Naive thymus-derived CD8-positive, alpha-beta T cell (primary cell): ENCODE measurements at places on chromosomes 13 and 19.

DNA sequence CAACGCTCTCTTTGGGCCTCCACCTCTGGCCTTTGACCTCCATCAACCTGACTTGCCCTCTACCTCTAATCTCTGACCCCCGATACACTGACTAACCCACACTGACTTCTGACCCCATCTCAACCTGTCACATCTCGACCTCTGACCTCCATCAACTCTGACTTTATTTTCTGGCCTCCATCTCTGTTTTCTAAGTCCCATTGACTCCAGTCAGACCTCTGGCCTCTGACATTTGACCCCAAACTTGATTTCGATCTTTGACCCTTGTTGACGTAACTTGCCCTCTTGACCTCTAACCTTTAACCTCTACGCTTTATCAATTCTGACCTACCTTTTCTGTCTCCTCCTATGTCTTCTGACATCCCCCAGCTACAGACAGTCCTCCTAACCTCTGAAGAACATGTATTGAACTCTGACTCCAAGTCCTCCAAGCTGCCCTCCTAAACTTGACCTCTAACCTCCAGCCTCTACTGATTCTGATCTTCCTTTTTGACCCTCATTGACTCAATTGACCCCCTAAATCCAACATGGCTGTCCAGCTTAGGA lies 780 bp downstream of the ACP4 start:
- H3K27ac ChIP-seq: peak overlapping the region; percentile 33
- H3K27me3 ChIP-seq: no peaks in the 10 kb centered on the region

GRCh38 chr19:56348289-56348877 lies 33.7 kb upstream of the ZSCAN5A start:
- no peak overlapping the region for H3K27ac ChIP-seq
- no peaks in the 10 kb centered on the region for H3K4me1 ChIP-seq
- no peak for DNase-seq
- H3K4me3 ChIP-seq: no peak overlapping the region
- H3K27me3 ChIP-seq: no peaks in the 10 kb centered on the region
- H3K36me3 ChIP-seq: peaks cover under 1% of the 10 kb centered on the region

GRCh38 chr13:114161644-114162532 lies 17.2 kb upstream of the CFAP97D2 start:
- no peak for DNase-seq
- H3K4me3 ChIP-seq: peak overlapping the region; percentile 61
- H3K27ac ChIP-seq: peak overlapping the region; percentile 96
- peaks cover 80% of the 10 kb centered on the region for H3K4me1 ChIP-seq

GRCh38 chr13:52195401-52195837 lies 36.0 kb upstream of the NEK3 start:
- H3K36me3 ChIP-seq: peaks cover under 1% of the 10 kb centered on the region
- H3K27me3 ChIP-seq: no peaks in the 10 kb centered on the region
- peak; percentile 61 for DNase-seq
- H3K27ac ChIP-seq: peak overlapping the region; percentile 99

DNA sequence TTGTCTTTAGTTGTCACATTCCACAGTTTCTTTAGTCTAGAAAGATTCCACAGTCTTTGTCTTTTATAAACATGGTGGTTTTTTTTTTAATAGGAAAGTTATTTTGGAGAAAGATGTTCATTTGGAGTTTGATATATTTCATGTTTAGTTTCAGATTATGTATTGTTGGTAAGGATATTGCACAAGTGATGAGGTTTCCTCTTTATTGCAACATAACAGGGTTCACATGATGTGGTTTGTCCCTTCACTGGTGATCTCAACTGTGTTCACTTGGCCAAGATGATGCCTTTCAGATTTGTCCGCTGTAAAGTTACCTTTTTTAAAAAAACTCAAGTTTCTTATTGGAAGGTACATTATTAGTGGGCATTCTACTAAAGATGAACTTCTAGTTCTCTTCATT lies 3.2 kb downstream of the ZNF230 start:
- no peak overlapping the region for H3K27ac ChIP-seq
- H3K27me3 ChIP-seq: no peaks in the 10 kb centered on the region
- H3K36me3 ChIP-seq: peaks cover 59% of the 10 kb centered on the region
- DNase-seq: no peak

GRCh38 chr13:78786459-78786858 lies 127.5 kb upstream of the OBI1 start:
- no peak overlapping the region for H3K4me3 ChIP-seq
- H3K27me3 ChIP-seq: peaks cover 6% of the 10 kb centered on the region
- H3K27ac ChIP-seq: no peak overlapping the region
- H3K36me3 ChIP-seq: no peaks in the 10 kb centered on the region
- no peaks in the 10 kb centered on the region for H3K4me1 ChIP-seq

GRCh38 chr13:71214821-71215220 lies 652.2 kb downstream of the DACH1 start:
- no peak overlapping the region for H3K27ac ChIP-seq
- H3K4me3 ChIP-seq: no peak overlapping the region
- no peak for DNase-seq
- H3K27me3 ChIP-seq: no peaks in the 10 kb centered on the region
- H3K36me3 ChIP-seq: no peaks in the 10 kb centered on the region

DNA sequence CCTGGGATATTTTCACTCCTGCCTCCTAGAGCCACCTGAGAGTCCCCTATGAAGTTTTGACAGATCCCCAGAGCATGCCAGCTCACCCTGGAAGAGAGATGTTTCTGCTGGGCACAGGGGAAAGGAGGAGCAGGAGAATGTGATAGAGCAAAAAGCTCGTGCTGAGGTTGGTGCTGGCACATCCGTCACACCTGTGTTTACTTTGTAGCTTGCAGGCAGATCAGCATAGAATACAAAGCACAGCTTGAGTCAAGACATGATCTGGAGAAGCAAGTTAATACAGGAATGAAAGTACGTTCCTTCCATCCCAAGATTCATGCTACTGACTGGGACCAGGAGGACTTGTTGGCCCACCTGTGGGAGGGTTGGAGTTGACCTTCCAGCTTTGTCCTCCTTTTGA lies 46.1 kb downstream of the HSPH1 start:
- H3K27ac ChIP-seq: no peak overlapping the region
- no peaks in the 10 kb centered on the region for H3K4me1 ChIP-seq
- H3K27me3 ChIP-seq: peaks cover 8% of the 10 kb centered on the region
- H3K4me3 ChIP-seq: no peak overlapping the region
- H3K36me3 ChIP-seq: no peaks in the 10 kb centered on the region
- no peak for DNase-seq

DNA sequence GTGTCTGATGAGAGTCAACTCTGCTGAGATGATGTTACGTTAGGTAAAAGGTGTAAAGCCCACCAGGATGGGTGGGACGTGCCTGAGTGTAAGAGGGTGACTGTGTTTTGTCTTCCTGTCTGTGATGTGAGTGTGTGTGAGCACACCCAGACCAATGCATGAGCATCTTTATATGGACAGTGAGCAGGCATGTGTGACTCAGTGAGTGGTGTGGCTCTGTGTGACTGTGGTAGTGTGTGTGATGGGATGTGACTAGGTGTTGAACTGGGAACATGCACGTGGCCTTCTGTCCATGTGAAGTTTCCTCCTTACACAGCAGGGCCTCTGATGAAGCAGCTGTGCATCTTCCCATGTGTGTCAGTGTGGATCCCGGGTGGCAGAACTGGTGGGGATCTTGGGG lies 17.8 kb upstream of the LGALS16 start:
- H3K4me3 ChIP-seq: no peak overlapping the region
- no peaks in the 10 kb centered on the region for H3K4me1 ChIP-seq
- H3K36me3 ChIP-seq: peaks cover 5% of the 10 kb centered on the region
- H3K27ac ChIP-seq: no peak overlapping the region
- peaks cover 62% of the 10 kb centered on the region for H3K27me3 ChIP-seq
- DNase-seq: no peak

GRCh38 chr19:33947265-33947964 lies 150.7 kb downstream of the KCTD15 start:
- DNase-seq: no peak
- no peaks in the 10 kb centered on the region for H3K36me3 ChIP-seq
- H3K27ac ChIP-seq: no peak overlapping the region

GRCh38 chr19:55358943-55359908 lies 3.8 kb downstream of the GARIN5B start:
- peaks cover 5% of the 10 kb centered on the region for H3K4me1 ChIP-seq
- H3K27ac ChIP-seq: no peak overlapping the region
- H3K4me3 ChIP-seq: no peak overlapping the region
- peaks cover 13% of the 10 kb centered on the region for H3K27me3 ChIP-seq
- no peak for DNase-seq

DNA sequence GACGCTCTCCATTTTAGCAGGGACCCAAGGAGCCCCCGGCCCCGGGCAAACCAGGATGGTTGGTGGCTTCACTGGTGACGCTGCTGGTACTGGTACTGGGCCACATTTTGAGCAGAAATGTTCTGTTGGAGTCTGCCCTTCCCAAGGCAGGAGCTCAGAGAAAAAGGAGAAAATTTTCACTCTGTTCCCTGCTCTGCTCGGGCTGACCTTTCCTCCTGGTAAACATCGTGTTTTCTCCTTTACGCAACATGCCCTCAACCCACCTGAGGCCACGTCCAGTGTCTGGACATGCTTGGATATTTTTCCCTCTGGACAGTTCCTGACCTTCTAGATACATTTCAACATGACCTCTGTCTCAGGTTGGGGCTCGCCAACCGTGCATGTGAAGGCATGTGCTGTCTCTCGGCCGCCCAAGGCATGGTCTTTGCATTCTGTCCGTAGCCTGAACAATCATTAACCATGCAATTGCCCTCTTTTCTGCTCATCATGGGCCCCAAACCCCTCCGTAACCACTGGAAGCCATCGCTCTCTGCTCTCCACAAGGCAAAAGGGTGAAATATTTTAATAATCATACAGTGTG lies 115.2 kb upstream of the PEG3 start:
- no peak overlapping the region for H3K27ac ChIP-seq
- DNase-seq: no peak
- peak overlapping the region; percentile 47 for H3K4me3 ChIP-seq
- no peaks in the 10 kb centered on the region for H3K36me3 ChIP-seq

DNA sequence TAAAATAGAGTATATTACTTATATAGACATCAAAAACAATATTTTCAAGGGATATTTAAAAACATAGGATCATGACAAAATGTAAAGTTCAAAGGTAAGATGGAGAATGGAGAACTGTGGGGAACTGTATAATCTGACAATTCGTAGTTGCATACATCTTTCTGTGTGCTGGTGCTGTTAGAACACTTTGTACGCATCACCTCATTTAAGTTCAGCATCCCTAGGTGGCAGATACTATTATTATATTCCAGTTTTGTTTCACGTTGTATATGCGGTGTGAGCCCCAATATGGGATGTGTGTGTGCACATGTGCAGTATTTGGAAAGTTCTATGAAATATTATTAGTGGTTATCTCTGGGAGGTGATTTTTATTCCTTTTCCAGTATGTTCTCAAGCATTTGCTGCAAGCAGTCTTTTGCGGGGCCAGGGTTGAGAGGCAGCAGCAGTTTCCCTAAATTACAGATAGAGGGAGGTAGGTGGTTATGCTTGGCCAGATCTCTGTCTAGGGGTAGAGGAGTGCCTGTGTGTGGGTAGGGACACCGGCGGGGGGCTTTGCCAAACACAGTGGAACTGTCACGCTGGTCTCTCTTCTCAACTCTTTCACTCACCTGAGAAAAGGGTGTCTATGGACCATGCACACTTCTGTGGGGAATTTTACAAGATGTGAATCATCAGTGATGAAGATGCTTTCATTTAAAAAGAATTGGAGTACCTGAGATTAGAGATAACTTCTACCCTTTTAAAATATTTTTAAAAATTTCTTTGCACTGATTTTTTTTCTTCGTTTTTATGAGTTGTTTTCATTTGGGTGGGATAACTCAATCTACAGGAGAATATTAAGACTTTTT lies 55.6 kb upstream of the ALOX5AP start:
- H3K36me3 ChIP-seq: no peaks in the 10 kb centered on the region
- H3K4me1 ChIP-seq: peaks cover 8% of the 10 kb centered on the region
- peak; percentile 26 for DNase-seq
- H3K4me3 ChIP-seq: no peak overlapping the region
- peak overlapping the region; percentile 57 for H3K27ac ChIP-seq

DNA sequence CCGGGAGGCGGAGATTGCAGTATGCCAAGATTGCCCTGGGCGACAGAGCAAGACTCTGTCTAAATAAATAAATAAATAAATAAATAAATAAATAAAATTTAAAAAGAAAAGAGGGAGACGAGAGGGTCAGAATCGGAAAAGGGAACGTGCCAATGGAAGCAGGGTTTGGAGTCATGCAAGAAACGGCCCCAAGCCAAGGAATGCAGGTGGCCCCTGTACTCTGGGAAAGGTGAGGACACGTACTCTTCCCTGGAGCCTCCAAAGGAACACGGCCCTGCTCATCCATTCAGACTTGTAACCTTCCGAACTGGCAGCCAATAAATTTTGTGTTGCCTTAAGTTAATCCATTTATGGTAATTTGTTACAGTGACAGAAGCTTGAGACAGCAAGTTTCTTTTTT lies 19.9 kb upstream of the PNMA8C start:
- H3K4me3 ChIP-seq: no peak overlapping the region
- H3K4me1 ChIP-seq: no peaks in the 10 kb centered on the region
- peaks cover 8% of the 10 kb centered on the region for H3K36me3 ChIP-seq
- H3K27me3 ChIP-seq: peaks cover 33% of the 10 kb centered on the region
- DNase-seq: no peak

- no peaks in the 10 kb centered on the region for H3K4me1 ChIP-seq
- no peaks in the 10 kb centered on the region for H3K36me3 ChIP-seq
- H3K4me3 ChIP-seq: no peak overlapping the region
- no peaks in the 10 kb centered on the region for H3K27me3 ChIP-seq
- DNase-seq: no peak
Measured at GRCh38 chr13:80742033-80742432, 401.1 kb upstream of the SPRY2 start.

- H3K4me1 ChIP-seq: peaks cover 61% of the 10 kb centered on the region
- no peak for DNase-seq
- H3K27ac ChIP-seq: peak overlapping the region; percentile 97
- peak overlapping the region; percentile 83 for H3K4me3 ChIP-seq
Measured at GRCh38 chr19:41530761-41531301, 45.1 kb upstream of the CEACAM21 start.

DNA sequence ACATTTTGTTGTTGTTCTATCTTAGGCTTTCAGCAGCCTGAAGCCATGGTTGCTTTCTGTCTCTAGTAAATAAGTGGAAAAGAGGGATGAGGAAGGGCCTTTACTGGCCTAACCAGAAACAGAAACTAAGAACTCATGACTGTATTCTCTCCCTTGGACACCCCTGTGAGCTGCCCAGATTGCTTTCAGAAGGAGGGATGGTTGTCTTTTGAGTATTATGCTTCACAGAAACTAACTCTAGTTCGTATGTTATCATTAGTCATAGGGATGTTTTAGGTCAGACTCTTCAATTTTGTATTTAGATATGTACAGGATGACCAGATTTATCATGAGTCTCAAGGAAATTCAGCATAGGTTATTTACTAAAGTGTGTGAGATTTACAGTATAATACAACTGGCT lies 17.5 kb downstream of the BORA start:
- H3K27me3 ChIP-seq: no peaks in the 10 kb centered on the region
- H3K36me3 ChIP-seq: peaks cover 16% of the 10 kb centered on the region
- H3K4me1 ChIP-seq: no peaks in the 10 kb centered on the region

GRCh38 chr19:54969647-54970046 lies 3.5 kb downstream of the NLRP2 start:
- no peak for DNase-seq
- H3K4me3 ChIP-seq: no peak overlapping the region
- H3K27ac ChIP-seq: peak overlapping the region; percentile 66
- H3K36me3 ChIP-seq: no peaks in the 10 kb centered on the region

GRCh38 chr19:57269515-57270250 lies 10.6 kb upstream of the ZNF460 start:
- no peaks in the 10 kb centered on the region for H3K27me3 ChIP-seq
- H3K36me3 ChIP-seq: peaks cover 58% of the 10 kb centered on the region
- no peaks in the 10 kb centered on the region for H3K4me1 ChIP-seq
- DNase-seq: no peak
